Chondrocyte (in vitro differentiated cells): ENCODE measurements at places on chromosomes 4 and X. TPM values are rescaled to one million over a fixed set of nuclear protein-coding genes. Genes with fewer than 3 reads are reported as not detected.

DNA sequence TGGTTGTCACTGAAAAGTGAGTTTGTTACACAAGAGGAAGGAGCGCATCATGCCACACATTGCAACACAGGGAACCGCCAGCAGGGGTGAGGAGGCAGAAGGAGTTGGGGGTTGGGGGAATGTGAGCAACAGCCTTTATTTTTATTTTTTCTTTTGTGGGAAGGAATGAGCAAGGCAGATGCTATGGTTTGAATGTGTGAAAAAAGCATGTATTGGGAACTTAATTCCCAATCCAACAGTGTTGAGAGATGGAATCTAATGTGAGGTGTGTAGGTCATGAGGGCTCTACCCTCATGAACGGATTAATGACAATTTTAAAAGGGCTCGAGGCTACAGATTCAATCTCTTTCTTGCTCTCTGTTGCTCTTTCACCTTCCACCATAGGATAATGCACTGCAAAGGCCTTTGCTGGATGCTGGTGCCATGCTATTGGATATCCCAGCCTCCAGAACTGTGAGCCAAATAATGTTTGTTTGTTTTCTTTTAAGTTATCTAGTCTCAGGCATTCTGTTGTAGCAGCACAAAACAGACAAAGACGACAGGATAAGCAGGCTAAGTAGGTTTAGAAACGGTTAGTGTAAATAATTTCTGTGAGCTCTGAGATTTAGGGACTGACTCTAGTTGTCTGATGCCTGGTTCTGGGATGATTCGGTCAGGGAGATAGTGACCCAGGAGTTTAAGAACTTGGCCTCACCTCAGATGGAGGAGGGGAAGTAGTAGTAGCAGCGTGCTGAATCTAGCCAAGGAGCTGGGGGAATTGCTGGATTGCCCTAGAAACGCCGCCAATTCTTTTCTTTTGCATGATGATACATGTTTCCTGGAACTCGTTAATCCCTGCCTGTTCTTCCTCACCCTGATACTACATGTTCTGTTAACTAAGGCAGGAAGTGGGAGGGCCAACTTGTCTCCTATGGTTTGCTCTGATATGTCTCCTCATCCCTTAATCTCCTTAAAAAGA is 156.6 kb upstream of the CTSO start:
- no peak overlapping the region for H3K27ac ChIP-seq
- no peaks in the 10 kb centered on the region for H3K36me3 ChIP-seq
- no peaks in the 10 kb centered on the region for H3K27me3 ChIP-seq
- no peak for DNase-seq
- H3K4me1 ChIP-seq = peaks cover 36% of the 10 kb centered on the region

- no peaks in the 10 kb centered on the region for H3K27me3 ChIP-seq
- H3K4me3 ChIP-seq = no peak overlapping the region
- peaks cover 18% of the 10 kb centered on the region for H3K4me1 ChIP-seq
- DNase-seq = no peak
- peaks cover 19% of the 10 kb centered on the region for H3K36me3 ChIP-seq
Measured at GRCh38 chr4:15065516-15065915, 63.2 kb downstream of the CPEB2 start.

- no peak overlapping the region for H3K4me3 ChIP-seq
- H3K27ac ChIP-seq = no peak overlapping the region
- no peak for DNase-seq
- H3K36me3 ChIP-seq = no peaks in the 10 kb centered on the region
- peaks cover 8% of the 10 kb centered on the region for H3K4me1 ChIP-seq
- peaks cover 5% of the 10 kb centered on the region for H3K27me3 ChIP-seq
Measured at GRCh38 chr4:142840516-142841123, 5.5 kb downstream of the INPP4B start.

- H3K4me3 ChIP-seq = no peak overlapping the region
- H3K4me1 ChIP-seq = peaks cover 57% of the 10 kb centered on the region
- no peaks in the 10 kb centered on the region for H3K27me3 ChIP-seq
- peaks cover 16% of the 10 kb centered on the region for H3K36me3 ChIP-seq
- H3K27ac ChIP-seq = peak overlapping the region; percentile 42
Measured at GRCh38 chr4:150123796-150124677, 45.8 kb downstream of the DCLK2 start.

The GPR50 gene
- not detected in 3 replicates for total RNA-seq

The PHKA1 gene
- total RNA-seq = 5.2 to 8.0 TPM (median 5.3 TPM) in 3 replicates

The GC gene
- not detected in 3 replicates for total RNA-seq

The EREG gene
- not detected in 3 replicates for total RNA-seq

The FAM47A gene
- not detected in 3 replicates for total RNA-seq

The RAB41 gene
- total RNA-seq = not detected in 3 replicates

DNA sequence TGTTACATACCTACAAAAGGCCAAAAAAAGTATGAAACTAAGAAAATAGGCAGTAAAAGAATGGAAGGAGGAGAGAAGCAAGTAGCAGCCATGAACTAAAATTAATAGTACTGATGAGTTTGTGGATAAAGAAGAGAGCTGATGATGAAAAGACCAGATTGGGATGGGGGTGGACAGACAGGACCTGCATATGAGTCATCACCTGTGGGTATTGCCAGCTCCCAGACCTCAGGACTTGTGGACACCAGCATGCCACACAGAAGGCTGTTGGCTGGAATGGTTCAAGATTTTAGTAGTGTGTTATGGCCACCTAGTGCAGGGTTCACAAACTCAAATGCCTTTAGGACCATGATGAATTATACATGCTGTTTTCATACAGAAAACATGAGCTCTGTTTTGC is 58.9 kb downstream of the ARX start:
- peaks cover 1% of the 10 kb centered on the region for H3K36me3 ChIP-seq
- no peaks in the 10 kb centered on the region for H3K27me3 ChIP-seq
- H3K4me3 ChIP-seq = no peak overlapping the region
- H3K4me1 ChIP-seq = no peaks in the 10 kb centered on the region

DNA sequence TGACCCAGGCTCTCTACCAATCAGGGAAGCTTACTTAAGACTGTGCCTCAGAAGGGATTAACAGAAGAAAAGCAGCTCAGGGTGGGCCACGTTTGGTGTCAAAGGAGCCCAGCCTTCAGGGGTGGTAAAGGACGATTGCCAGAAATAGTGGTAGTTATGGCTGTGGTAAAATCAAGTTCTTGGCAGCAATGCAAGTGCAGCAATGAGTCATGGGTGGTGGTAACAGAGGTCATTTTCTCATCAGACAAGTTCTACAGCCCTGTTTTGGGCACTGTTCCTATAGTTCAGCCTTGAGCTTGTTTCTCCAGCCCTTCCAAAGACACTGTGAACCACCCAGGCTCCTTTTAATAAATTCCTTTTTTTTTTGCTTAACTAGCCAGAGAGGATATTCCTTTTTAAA is 120.3 kb downstream of the EFHC2 start:
- no peaks in the 10 kb centered on the region for H3K36me3 ChIP-seq
- H3K27me3 ChIP-seq = no peaks in the 10 kb centered on the region
- H3K27ac ChIP-seq = no peak overlapping the region
- DNase-seq = no peak

GRCh38 chrX:15623054-15623453 is 22.3 kb upstream of the ACE2 start:
- H3K4me1 ChIP-seq = no peaks in the 10 kb centered on the region
- no peak for DNase-seq
- no peak overlapping the region for H3K27ac ChIP-seq
- no peak overlapping the region for H3K4me3 ChIP-seq
- no peaks in the 10 kb centered on the region for H3K36me3 ChIP-seq

DNA sequence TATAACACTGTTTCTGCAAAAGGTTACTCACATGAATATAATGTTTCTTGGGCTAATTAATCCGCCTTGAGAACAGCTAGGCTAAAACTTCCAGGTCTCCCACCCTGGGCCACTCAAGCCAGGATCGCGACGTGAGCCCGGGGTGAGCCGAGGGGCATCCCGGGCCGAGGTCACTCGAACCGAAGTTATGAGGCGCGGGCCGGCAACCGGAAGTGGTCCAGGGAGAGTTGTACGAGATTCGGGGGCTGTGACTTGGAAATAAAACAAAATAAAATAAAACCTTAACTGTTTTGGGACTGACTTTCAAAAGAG is 317 bp downstream of the CMC4 start:
- peaks cover 6% of the 10 kb centered on the region for H3K36me3 ChIP-seq
- peak overlapping the region; percentile 77 for H3K4me3 ChIP-seq
- no peaks in the 10 kb centered on the region for H3K27me3 ChIP-seq
- DNase-seq = no peak

- no peak for DNase-seq
- H3K36me3 ChIP-seq = peaks cover 3% of the 10 kb centered on the region
- H3K4me3 ChIP-seq = no peak overlapping the region
- H3K27me3 ChIP-seq = no peaks in the 10 kb centered on the region
- H3K4me1 ChIP-seq = peaks cover 27% of the 10 kb centered on the region
Measured at GRCh38 chr4:173252024-173252935, 81.9 kb downstream of the HMGB2 start.

- no peaks in the 10 kb centered on the region for H3K27me3 ChIP-seq
- DNase-seq = no peak
- H3K4me1 ChIP-seq = no peaks in the 10 kb centered on the region
- no peak overlapping the region for H3K4me3 ChIP-seq
- H3K36me3 ChIP-seq = no peaks in the 10 kb centered on the region
Measured at GRCh38 chr4:40038977-40039376, 17.7 kb upstream of the N4BP2 start.

The TLR2 gene
- total RNA-seq = 1.0 to 1.9 TPM (median 1.7 TPM) in 3 replicates

The FAM9C gene
- not detected in 3 replicates for total RNA-seq

The EPGN gene
- total RNA-seq = 0.62 to 4.5 TPM (median 1.1 TPM) in 3 replicates

DNA sequence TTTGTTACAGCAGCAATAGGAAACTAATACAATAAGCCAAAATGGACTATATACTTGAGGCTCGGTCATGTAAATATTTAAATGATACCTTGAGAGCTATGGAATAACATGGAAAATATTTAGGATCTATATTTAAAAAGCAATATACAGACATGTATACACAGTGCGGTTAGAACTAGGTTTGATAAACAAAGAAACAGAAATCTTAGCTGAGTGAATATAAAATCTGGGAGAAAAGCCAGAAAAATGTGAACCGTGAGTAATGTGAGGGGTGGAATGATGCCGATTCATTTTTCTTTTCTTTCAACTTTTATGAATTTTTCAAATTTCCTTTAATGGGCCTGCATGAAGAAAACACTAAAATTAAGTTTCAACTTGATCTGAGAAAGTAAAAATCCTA is 104.1 kb downstream of the ATXN3L start:
- no peak overlapping the region for H3K4me3 ChIP-seq
- DNase-seq = no peak
- peak overlapping the region; percentile 81 for H3K27ac ChIP-seq
- H3K4me1 ChIP-seq = peaks cover 54% of the 10 kb centered on the region
- H3K36me3 ChIP-seq = no peaks in the 10 kb centered on the region

- no peak overlapping the region for H3K27ac ChIP-seq
- H3K27me3 ChIP-seq = no peaks in the 10 kb centered on the region
- no peak for DNase-seq
- H3K4me1 ChIP-seq = peaks cover 35% of the 10 kb centered on the region
Measured at GRCh38 chr4:118277243-118277642, 75.6 kb downstream of the PRSS12 start.

DNA sequence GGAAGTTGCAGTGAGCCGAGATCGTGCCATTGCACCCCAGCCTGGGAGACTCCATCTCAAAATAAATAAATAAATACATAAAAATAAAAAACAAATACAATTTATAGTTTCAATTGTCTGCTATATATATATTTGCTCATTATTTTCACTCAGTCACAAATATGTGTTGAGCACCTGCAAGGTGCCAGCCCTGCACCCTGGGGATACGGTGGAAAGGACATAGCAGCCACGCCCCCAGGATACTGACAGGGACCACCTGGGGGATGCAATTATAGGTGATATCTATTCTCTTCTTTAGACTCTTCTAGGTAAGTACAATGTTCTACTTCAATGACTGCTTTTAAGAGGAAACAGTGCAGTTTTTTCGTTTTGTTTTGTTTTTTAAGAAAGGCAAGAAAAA is 85.0 kb downstream of the JAKMIP1 start:
- no peak for DNase-seq
- no peak overlapping the region for H3K4me3 ChIP-seq
- H3K36me3 ChIP-seq = no peaks in the 10 kb centered on the region
- H3K4me1 ChIP-seq = no peaks in the 10 kb centered on the region

The CD99 gene
- 381 to 570 TPM (median 560 TPM) in 3 replicates for total RNA-seq
